ENCODE measurements at places on chromosomes 12 and 14.
A peak's percentile ranks its signal among the peaks of the same experiment; 100 is the strongest.

GRCh38 chr12:48936379-48936979 lies 11.2 kb upstream of the FKBP11 start:
- DNase-seq: peak; percentile 70

DNA sequence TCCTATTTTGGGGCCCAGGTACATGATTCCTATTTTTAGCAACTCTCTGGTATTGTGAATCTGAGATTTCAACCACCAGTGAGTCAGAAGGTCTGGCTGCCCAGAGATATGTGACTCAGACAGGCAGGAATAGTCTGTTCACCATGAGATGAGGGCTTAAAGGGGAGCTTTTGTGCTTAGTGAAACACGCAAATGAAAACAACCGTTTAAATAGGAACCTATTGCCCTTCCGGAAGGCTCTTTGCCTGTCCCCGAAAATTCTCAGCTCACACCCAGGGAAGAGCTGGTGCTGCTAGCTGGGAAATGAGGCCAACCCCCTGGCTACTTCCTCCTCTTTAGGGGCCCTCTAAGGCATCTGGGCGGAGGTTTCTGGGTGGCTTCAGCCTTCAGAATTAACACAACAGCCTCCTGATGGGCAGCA lies 283.6 kb downstream of the CACNA1C start:
- no peak for DNase-seq

DNA sequence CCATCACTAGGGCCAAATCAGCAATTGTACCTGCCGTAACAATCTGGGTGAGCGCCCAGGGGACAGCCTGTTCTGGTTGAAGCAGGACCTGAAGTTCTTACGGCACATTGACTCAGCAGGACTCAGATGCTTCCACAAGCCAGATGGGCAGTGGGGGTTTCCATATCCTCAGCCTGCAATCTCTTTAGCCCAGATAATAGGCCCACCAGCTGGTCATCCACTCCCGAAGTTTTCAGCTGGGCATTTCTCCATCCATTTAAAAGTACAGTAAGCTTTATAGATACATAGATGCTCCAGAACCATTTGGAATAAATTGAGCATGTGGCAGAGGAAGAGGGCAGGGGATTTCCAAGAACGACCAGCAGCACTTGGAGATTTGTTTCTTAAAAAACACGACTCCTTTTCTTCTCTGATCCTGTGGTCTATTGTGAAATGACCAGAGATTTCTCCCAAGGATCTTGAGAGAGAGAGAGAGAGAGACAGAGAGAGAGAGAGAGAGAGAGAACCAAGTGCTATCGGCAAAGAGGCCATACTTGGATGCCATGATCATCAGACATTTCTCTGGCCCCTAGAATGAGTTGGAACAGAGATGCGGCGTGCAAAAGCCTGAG lies 74.8 kb upstream of the PLXNC1 start:
- no peak for DNase-seq

GRCh38 chr12:30440826-30441602 lies 254.7 kb downstream of the IPO8 start:
- no peak for DNase-seq

DNA sequence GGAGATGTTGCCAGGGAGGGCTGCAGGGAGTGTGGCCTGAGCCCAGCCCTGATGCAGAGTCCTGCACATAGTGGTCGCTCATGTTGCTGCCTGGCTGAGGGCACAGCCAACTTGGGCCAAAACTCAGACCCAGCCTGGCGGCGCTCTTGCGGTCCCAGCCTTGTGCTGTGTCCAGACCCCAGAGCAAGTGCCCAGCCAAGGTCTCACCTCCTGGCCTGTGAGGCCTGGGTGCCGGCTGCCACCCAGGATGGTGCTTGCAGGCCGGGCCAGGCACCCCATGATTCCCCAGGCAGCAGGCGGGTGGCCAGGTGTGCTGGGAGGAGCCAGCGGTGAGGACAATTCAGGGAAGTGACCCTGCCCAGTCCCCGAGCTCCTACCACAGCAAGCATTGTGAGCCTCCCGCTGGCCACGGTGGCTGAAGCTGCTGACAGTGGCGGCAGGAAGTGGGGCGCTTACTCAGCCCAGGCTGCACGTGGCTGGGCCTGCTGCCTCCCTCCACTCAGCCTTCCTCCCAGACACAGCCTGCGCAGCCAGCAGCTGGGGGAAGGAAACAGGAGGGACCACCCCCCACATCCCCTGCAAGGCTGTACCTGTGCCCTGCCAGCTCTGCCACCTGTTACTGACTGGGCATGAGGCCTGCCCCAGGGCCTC lies 17.7 kb upstream of the PGF start:
- no peak for DNase-seq
